Cortex of kidney (tissue), 1 donor: ENCODE measurements at places on chromosomes 11 and 22.

DNA sequence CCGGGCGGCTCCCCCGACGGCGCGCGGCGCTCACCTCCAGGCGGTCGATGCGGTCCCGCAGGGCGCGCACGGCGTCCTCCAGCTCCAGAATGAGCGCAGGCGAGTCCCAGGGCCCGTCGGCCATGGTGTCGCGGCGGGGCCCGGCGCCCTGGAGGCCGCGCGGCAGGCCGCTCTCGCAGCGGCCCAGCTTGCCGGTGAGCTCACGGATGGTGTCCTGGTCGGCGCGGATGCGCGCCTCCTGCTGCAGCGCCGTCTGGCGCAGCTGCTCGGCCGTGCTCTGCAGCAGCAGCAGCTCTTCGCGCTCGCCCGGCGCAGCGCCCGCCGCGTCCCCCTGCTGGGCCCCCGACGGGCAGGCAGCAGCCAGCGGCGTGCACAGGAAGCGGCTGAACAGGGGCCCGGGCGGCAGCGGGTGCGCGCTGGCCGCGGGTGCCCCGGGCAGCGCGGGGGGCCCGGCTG lies 599 bp downstream of the NPTXR start:
- DNase-seq, result no peak

- no peak for DNase-seq
These were observed 23.2 kb downstream of the ACAT1 start for GRCh38 chr11:108144615-108145014.

GRCh38 chr11:27777033-27777432 lies 76.8 kb upstream of the BDNF start:
- no peak for DNase-seq

GRCh38 chr11:134669796-134670195 lies 257.8 kb upstream of the B3GAT1 start:
- DNase-seq, result no peak

GRCh38 chr11:26730414-26731083 lies 8.7 kb upstream of the SLC5A12 start:
- no peak for DNase-seq

DNA sequence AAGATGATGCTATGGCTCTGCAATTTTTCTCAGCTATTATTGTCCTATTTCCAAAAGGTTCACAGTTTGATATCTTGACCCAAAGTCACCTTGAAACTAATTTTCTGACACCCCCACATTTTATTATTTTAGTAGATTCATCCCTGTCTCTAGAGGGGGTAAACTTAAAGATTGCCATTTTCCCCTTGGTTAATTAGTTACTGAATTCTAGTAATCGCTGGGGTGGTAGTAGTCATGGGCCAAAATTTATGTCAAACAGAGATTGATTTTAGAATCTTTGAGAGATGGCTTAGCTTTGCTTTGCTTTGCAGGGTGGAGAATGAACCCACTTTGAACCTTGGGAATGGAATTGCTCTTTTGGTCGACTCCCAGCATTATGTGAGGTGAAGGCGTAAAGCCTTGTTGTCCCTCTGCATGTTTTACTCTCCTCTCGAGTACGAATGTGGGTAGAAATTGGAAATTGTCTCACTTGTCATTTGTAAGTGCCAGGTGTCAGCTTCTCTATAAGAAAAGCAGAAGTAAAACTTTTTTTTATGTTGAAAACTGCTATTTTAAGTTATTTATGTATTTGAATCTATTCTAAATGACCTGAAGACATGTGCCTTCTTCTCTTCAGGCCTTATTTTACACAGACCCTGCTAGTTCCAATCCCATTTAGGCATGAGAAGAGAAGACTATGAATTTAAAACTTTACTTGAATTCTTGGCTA lies 42.4 kb upstream of the RCE1 start:
- no peak for DNase-seq

- no peak for DNase-seq
These were observed 19.6 kb upstream of the MN1 start for GRCh38 chr22:27820896-27821866.

DNA sequence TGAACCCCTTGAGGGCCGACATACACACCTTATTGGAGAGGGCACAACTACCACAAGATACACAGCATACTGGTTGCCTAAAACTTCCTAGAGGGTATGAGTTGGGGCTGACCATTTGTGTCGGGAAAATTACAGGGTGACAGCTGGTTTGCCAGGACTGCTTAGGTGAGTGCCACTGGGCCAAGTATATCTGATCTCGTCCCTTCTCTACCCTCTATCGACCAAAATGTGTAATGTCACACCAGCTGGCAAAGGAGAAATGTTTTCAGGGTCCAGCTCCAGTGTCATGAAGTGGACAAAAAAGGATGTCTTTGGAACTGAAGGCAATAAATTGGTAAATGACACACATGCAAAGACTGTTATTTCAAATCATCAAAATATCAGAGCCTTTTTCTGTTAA lies 126.1 kb downstream of the PGR start:
- no peak for DNase-seq

GRCh38 chr11:16784666-16785065 lies 46.2 kb downstream of the C11orf58 start:
- DNase-seq, result no peak

DNA sequence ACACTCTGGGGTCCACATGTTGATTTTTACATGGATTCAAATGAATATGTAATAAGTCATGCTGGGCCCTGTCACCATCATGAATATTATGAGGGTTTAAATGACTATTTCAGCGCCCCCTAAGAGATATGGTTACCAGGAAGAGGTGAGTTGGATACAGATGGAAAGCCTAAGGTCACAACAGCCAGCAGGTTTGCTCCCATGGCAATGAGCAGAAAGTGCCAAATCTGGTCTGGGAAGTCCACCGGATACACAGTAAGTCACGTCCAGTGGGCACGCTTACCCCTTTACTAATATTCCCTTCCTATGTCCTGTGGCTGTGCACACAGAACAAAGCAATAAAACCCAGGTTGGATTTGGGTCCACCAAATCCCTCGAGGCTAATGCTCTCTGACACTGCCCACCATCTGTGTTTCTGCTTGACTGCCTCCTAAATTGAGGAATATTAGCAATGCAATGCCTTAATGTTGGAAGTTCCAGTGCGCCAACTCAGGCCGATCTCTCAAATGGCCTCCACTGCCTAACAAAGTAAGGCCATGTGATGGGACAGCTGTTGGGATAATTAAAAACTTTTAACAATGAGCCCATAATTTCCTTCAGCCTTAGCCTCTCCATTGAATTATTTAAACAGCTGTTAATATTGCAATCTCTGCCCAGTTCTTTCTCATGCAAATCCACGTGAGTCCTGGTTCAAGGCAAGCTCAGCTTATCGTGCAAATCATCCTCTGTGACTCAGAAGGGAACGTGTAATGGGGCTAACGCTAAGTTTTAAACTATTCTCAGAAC lies 97.6 kb downstream of the SLC1A2 start:
- no peak for DNase-seq

GRCh38 chr11:26837154-26837553 lies 115.3 kb upstream of the SLC5A12 start:
- DNase-seq, result no peak

GRCh38 chr11:64858467-64859263 lies 14.2 kb upstream of the CDC42BPG start:
- DNase-seq, result no peak
